Femur (tissue), 1 donor: ENCODE measurements at places on chromosomes 7 and 10.

DNA sequence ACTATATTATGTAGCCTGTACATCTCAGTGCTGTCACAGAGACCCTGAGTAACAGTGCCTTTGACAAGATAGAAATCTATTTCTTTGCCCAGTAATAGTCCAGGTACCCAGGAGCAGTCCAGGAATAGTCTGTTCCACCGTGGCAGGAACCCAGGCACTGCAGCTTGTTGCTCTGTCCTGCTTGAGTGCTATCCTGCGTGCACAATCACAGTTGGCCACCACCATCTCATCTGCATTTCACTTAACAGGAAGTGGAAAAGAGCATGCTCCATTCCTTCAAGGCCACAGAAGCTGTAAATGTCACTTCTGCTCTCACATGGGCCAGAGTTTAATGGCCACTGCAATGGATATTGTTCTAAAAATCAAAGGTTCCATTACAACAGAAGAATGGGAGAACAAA is 61.5 kb upstream of the PRR15 start:
- DNase-seq: no peak

DNA sequence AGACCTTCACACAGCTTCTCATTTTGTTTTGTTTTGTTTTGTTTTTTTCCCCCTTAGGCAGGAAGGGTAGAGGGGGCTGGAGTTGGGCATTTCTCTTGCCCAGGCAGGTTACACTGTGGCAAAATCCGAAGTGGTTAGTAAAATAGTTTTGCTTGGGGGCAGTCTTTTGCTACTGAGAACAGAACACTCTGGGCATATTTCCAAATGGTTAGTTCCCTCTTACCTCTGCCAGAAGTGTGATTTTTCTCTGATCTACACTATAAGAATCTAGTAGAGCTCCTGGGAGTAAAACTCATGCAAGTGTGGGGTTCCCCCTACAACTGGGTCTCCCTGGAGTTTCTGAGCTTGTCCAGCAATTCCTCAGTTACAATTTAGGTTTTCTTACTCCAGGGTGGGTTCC is 61.7 kb downstream of the NPS start:
- DNase-seq: no peak

GRCh38 chr7:24503506-24503905 is 69.7 kb upstream of the PALS2 start:
- DNase-seq: no peak

GRCh38 chr10:45644527-45644926 is 28.0 kb downstream of the ZFAND4 start:
- no peak for DNase-seq

GRCh38 chr10:101166430-101166829 is 35.3 kb downstream of the TLX1 start:
- no peak for DNase-seq

DNA sequence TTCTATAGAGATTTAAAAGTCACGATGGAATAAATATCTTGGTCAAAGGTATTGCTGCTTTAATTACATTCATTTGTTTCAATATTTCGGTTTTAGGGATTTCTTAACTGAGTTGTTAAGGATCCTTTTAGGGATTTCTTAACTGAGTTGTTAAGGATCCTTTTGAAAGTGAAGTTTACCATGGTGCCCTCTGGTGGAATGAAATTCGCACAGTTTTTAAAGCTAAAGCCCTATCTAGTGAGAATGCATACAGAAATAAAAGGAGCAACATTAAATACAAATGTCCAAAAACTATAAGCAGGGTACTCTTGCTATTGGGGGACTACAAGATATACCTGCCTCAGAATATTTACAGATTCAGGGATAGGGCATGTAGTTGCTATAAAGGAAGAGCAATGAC is 193.7 kb downstream of the RNLS start:
- peak; percentile 29 for DNase-seq

DNA sequence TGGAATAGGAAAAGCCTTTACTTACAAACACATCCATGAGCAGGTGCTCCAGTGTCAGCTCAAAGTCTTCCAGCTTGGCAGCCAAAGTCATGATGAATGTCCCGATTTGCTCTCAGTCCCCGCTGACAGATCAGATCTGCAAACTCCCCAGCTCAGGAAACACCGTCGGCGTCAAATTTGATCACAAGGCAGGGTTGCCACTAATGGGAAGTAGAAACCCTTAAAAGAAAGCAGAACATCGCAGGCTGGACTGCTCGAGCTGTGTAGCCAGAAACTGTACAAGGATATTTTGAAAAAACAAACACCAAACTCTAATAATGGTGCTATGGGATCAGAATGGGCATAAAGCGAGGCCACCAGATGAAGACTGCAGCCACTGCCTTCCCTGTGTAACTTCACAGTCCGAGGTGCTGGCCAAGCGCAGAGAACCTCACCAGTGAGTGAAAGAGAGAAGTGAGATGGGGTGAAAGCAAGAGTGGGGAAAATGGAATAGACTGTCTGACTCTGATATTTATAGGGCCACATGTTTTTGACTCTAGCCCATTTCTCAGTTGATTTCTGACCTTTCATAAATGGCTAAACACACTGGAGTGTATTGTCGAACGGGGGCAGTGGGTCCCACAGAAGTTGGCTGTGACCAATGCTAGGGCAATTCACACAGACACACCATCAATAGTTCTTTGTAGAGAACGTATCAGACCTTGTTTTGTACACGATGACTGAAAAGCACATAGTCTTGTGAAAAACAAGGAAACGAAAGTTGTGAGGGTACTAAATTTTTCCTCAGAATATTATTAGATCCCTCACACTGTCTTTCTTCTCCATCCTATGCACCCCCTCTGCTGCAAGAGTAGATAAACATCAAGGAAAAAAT is 306.2 kb downstream of the FRMD4A start:
- no peak for DNase-seq

- DNase-seq: no peak
Measured at GRCh38 chr7:105664816-105665525, 83.7 kb upstream of the EFCAB10 start.

GRCh38 chr10:62681211-62681940 is 123.1 kb upstream of the ADO start:
- DNase-seq: no peak

GRCh38 chr10:128150045-128150493 is 23.8 kb upstream of the MKI67 start:
- DNase-seq: peak; percentile 78

DNA sequence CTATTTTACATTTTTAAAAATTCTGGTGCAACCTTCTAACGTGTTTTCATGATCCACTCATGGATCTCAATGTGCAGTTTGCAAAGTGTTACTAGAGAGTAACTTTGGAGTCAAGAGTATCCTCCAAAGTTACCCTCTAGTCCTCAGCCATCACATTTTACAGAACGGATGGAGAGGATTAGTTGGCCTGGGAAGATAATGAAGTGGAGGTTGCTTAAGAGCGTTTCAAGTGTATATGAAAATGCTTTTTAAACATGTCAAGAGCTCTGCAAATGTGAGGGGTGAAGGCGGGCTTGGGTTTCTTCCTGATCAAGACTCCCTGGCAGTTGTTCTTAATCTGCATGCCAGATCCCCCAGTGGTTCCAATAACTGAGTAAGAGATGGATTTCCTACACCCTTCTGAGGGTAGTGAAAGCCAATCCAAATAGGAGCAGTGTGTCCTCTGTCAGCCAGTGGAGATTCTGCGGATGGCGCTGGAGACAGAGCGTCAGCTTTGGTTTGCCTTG is 299.4 kb upstream of the NPVF start:
- DNase-seq: no peak

GRCh38 chr7:37129035-37129425 is 319.6 kb downstream of the ELMO1 start:
- DNase-seq: no peak

DNA sequence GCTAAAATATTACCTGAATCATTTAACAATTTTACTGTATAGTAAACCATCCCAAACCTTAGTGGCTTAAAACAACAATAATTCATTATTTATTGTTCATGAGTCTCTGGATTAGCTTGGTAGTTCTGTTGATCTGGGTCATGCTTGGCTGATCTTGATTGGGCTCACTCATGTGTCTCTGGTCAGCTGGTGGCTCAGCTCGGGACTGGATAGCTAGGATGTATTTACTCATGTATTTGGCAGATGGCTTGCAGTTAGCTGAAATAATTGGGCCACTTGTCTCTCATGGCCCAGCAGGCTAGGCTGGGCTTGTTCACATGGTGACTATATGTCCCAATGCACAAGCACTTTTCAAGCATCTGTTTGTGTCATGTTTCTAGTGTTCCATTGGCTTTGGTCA is 262.8 kb downstream of the BBS9 start:
- no peak for DNase-seq

- DNase-seq: no peak
Measured at GRCh38 chr7:125568799-125569198, 639.2 kb upstream of the POT1 start.

DNA sequence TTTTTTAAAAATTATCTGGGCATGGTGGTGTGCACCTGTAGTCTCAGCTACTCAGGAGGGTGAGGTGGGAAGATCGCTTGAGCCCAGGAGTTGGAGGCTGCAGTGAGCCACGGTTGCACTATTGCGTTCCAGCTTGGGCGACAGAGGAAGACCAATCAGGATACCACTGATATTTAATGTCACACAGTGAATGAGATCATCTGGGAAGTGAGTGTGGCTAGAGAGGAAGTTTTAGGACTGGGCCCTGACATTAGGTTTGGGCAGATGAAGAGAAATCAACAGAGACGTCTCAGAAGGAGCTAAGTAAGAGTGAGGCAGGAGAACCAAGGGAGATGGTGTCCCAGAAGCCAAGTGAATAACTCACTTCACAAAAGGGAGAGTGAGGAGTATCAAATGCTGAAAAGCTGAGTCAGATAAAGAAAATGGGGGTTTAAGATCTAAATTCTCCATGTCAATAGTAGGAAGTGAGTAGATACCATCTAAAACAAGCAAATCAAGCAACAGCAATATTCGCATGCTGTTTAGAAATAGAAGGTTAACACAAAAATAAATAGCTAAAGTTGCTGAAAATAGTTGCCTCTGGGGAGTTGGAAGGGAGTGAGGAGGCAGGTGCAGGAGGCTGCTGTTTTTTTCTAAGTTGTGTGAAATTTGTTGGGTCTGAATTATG is 11.5 kb downstream of the PILRA start:
- DNase-seq: no peak

DNA sequence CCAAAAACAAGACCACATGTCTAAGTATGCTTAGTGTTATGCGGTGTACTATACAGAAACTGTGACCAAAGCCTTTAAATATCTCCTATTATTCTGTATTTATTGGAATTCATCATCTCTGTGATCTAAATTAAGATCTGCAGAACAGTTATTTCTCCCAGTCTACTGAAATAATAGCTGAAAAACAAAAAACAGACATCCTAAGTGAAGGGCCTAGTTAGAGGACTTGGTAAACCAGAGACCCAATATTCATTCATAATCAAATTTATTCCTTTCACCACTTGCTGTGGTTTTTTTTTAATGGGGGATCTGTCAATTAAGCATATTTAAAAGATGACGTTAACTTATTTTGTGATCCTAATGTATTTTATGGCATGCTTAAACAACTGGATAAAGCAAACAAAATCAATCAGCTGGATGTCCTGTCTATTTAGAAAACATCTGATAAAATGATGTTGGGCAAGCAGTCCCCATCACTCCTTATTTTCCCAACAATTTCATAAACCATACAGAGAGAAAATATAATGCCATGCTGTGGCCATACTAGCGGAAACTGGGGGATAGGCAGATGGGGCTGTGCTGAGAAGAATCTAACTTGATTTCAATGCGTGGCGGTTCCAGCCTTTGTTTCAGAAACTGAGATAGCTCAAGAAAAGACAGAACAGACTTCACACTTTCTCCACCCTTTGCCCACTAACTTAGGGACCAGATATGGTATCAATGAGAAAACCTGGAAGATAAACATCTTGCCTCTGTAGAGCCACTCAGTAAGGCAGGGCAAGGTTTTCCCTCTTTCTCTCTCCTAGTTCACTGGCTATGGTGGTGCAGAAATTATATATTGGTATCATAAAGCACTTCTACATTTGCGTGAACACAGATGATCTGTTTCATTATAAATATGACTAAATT is 32.9 kb downstream of the ICA1 start:
- DNase-seq: no peak

DNA sequence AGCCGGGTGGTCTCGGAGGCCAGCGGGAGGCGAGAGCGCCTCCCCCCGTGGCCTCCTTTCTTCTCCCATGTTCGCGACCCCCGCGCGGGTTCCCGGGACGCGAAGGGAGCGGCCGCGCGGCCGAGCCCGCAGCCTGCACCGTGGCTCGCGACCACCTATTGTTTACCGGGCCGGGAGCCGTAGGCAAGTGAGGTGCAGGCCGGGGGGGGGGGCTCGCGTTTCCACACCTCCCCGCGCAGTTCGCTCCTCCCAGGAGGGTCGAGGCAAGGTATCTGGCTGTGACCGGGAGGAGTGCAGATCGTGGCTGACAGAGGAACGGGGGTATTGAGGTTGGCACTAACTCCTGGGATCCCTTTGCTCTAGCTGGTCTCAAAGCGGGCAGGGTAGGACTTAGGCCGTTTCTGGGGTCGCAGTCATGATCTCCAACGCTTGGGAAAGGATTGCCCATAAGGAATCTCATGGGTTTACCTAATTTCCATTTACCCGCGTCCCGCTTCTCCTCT is 734 bp downstream of the PTPN12 start:
- DNase-seq: peak; percentile 66

- DNase-seq: peak; percentile 4
Measured at GRCh38 chr10:31138026-31138553, 106.4 kb upstream of the ZNF438 start.

- DNase-seq: no peak
Measured at GRCh38 chr7:2041496-2042367, 191.0 kb downstream of the MAD1L1 start.

DNA sequence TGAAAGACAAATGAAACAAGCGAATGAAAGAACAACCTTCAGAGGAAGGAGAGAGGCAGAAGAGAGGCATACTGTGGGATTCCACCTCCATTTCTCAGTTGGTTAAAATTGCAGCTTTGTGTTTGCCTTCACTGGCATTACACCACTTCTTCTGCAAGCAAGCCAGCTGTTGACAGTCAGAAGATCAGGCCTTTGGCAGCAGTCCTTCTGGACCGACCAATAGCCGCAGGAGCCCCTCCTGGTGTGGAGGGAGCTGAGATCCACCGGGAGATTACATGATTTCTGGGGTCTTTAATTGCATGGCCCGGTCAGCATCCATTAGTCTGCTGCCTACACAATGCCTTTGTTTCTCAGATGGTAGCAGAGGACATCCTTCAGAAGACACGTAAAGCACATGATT is 206.7 kb downstream of the ADAM12 start:
- DNase-seq: no peak

DNA sequence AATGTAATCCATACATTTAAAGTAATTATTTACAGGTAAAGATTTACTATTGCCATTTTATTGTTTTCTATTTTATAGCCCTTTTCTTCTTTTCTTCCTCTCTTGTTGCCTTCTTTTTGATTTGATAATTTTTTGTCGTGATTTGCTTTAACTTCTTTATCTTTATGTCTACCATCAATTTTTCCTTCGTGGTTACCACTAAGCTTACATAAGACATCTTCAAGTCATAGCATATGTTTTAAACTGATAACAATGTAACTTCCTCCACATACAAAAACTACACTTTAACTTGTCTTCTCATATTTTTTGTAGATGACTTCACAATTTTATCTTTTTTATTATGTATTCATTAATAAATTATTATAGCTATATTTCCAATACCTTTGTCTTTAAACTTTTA is 316.6 kb downstream of the PLXDC2 start:
- no peak for DNase-seq

GRCh38 chr10:117936141-117936540 is 110.6 kb downstream of the RAB11FIP2 start:
- peak; percentile 73 for DNase-seq
